Stimulated activated CD8-positive, alpha-beta memory T cell treated with anti-CD3 and anti-CD28 coated beads, Interleukin-4, amount 100 ng/mL, for 1 hour (primary cell): ENCODE measurements at places on chromosomes 2 and 18.

- no peak for DNase-seq
Measured at GRCh38 chr18:45738660-45739059, 14.7 kb downstream of the SLC14A1 start.

- no peak for DNase-seq
Measured at GRCh38 chr2:15812187-15812780, 128.1 kb upstream of the MYCN start.

GRCh38 chr2:7093376-7093775, 176.2 kb downstream of the RNF144A start:
- DNase-seq = no peak

DNA sequence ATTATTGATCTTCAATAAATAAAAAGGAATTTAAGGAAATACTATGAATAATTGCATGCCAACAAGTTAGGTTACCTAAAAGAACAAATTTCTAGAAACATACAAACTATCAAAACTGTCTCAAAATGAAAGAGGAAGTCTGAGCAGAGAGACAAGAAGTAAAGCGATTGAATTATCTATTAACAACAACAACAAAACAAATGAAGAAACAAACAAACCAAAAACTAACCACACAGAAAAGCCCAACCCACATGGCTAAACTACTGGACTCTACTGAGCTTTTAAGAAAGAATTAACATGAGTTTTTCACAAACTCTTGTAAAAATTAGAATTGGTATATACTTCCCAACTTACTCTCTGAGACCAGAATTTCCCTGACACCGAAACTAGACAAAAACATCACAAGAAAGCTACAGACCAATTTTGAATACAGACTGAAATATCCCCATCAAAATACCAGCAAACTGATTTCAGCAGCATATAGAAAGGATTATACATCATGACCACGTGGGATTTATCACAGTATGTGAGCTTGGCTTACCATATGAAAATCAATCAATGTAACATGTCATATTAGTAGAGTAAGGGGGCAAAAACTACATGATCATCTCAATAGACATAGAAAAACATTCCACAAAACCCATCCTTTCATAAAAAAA, 16.6 kb upstream of the GALNT1 start:
- DNase-seq = no peak

DNA sequence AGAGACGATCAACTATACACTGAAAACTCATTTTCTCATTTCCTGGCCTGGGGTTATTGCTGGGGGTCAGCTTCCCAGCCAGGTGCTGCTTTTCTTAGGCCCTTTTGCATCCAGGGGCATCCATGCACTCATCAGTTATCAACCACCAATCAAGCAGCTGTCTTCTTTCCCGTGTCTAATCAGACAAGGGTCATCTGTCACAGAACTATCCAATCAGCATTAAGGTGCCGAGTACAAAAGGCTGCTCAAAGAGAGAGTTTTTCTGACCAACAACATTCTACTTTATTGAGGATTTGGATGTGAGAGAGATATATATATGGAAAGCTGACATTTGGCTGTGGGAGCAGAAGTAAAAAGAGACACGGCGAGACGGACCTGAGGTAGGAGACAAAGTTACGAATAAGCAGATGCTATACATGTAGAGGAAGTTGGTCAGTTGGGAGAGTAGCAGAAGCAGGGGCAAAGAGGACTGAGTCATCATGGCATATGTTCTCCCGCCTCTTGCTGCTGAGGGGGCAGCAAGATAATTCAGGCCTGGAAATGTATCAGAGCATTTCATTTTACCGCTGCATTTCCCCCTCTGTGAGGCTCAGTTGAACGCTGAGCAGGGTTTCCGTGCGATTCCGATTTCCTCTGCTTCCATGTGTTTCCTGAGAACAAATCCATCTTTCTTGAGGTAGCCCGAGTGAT, 129.3 kb downstream of the NUP35 start:
- no peak for DNase-seq

GRCh38 chr2:1230155-1230893, 182.9 kb upstream of the TPO start:
- DNase-seq = no peak

- no peak for DNase-seq
Measured at GRCh38 chr18:62461591-62461990, 61.2 kb upstream of the ZCCHC2 start.

DNA sequence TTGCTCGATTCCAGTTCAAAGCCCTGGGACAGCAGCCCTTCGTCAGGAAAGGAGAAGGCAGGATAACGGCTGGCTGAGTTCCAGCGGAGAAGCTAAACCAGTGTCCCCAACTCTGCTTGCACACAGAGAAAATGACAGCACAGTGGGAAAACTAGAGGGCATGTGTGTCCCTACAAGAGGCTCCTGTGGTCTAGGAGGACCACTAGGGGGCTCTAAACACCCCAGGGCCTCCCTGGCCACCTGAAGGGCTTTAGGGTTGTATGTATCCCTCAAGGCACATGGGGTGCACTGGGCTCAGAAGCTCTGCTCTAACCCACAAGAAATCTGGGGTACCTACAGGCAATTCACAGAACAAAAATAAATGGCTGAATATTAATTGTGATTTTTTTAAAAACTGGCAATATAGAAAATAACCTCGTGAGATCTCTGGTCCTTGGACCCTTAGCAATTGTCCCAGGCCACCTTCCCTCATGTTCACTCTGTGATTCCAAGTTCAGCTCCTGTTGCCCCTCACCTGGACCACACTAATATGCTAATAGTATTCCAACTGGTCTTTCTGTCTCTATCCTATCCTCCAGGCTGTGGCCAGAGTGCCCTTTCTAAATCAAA, 17.5 kb downstream of the STAT1 start:
- DNase-seq = no peak

GRCh38 chr2:59276917-59277316, 1035.8 kb upstream of the FANCL start:
- no peak for DNase-seq

- no peak for DNase-seq
Measured at GRCh38 chr2:9033385-9034168, 30.1 kb upstream of the MBOAT2 start.

DNA sequence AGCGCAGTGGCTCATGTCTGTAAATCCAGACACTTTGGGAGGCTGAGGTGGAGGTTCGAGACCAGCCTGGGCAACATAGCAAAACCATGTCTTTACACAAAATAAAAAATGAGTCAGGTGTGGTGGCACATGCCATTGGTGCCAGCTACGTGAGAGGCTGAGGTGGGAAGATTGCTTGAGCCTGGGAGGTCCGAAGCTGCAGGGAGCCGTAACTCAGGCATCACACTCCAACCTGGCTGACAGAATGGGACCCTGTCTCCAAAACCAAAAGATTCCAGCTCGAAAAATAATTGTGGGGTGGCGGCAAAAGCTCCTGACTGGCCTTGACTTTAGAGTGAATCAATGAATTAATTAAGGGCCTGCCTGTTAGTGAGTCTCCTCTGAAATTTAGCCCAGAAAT, 1.2 kb upstream of the ALPP start:
- DNase-seq = no peak

DNA sequence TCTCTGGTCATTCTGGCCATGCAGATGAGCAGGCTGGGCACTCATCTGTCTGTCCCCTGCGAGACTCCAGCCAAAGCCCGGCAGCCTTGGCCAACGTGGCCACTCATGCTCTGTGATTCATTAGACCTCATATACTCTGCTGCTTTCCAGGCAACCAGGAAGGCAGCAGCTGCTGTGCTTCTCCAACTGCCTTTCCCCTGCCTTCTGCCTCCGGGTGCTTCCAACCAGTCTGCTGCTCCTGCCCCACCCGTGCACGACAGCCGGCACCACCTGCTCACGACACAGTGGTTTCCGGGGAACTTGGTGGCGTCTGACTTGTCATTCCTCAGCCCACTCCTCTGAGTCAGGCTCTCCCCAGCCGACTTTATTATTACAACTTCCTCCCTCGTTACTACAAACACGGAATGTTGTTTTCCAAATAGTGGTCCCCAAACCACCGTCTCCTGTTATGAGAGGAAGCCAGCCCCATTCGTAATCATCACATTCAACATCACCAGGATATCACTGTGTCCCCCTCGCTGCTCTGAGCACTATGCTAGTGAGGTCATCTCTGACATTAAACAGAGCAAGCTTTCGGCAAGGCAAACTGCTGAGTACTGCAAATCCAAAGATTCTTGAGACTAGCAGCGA, 392.4 kb downstream of the ALK start:
- DNase-seq = no peak
